ENCODE measurements at places on chromosomes 5 and 9.

- no peak for DNase-seq
These were observed 105.7 kb upstream of the RAD23B start for GRCh38 chr9:107177243-107177839.

GRCh38 chr5:142826093-142826492 lies 55.9 kb downstream of the ARHGAP26 start:
- peak; percentile 54 for DNase-seq

- no peak for DNase-seq
These were observed 173.0 kb downstream of the WDR70 start for GRCh38 chr5:37552161-37552560.

DNA sequence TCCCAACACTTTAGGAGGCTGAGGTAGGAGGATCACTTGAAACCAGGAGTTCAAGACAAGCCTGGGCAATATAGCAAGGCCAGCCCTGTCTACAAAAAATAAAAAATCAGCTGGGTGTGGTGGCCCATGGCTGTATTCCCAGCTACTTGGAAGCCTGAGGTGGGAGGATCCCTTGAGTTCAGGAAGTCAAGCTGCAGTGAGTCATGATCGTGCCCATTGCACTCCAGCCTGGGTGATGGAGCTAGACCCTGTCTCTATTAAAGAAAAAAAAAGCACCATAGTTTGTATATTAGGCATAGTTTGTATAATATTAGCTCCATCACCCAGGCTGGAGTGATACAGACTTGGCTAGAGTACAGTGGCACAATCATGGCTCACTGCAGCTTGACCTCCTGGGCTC lies 9.6 kb upstream of the NME5 start:
- peak; percentile 54 for DNase-seq

DNA sequence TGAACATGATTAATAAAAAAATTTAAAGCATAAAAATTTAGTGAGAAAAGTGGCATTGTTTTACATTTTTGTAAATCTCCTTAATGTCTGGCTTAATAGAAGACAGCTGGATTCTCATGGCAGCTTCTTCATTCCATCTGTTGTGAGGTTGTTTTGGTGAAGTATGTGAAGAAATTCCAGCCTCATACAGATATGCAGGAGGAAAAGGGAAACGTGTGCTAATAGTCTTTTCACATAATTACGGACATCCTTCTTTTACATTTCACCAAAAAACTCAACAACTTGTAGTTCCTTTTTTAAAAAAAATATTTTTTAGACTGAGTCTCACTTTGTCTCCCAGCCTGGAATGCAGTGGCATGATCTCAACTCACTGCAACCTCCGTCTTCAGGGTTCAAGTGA lies 46.9 kb downstream of the HACD4 start:
- no peak for DNase-seq

DNA sequence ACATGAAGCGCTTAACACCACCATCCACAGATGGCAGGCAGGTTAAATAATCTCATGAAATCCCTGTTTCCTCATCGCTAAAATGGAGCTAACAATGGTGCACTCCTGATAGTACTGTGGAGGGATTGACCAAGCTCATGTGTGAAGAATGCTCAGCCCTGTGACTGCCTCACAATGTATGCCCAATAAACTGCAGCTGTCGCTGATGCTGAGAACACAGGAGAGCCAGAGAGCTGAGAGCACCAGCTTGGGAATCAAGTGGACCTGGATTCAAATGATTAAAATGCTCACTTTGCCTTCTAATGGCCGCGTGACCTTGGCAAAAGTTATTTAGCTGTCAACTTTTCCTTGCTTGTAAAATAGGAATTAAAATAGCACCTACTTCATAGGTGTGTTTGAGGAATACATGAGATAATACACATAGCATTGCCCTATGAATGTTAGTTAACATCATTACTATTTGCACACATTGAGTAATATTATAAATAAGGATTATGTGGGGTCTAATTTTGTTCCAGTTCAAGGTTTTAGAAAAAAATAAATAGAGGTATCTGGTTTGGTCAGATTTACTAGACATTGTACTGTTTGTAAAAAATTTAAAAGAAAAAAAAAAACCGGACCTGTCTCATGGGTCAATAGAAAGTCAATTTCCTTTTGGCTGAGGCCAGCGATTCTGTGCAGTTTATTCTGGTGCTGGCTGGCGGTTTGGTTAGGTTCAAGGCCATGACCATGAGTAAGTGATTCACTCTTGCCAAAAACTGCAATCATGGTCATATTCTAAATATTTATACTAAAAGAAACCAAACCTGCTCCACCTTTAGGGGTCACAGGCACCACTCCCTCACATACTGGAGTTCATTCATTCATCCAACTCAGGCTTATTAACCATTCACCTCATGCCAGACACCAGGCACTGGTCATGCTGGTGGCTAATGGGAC lies 101.3 kb downstream of the SH3TC2 start:
- no peak for DNase-seq
